Thoracic aorta (tissue), 2 donors: ENCODE measurements at places on chromosomes 6 and 20.
A peak's percentile ranks its signal among the peaks of the same experiment; 100 is the strongest.

- peaks cover 5% of the 10 kb centered on the region for H3K36me3 ChIP-seq
- peaks cover 15% of the 10 kb centered on the region for H3K4me1 ChIP-seq
- H3K4me3 ChIP-seq = no peak overlapping the region
- H3K27me3 ChIP-seq = no peaks in the 10 kb centered on the region
- H3K27ac ChIP-seq = no peak overlapping the region
These were observed 98.5 kb downstream of the TULP4 start for GRCh38 chr6:158410784-158411183.

- H3K4me1 ChIP-seq = no peaks in the 10 kb centered on the region
- no peak overlapping the region for H3K4me3 ChIP-seq
- H3K27ac ChIP-seq = no peak overlapping the region
- no peaks in the 10 kb centered on the region for H3K36me3 ChIP-seq
- DNase-seq = no peak
These were observed 35.9 kb downstream of the ID4 start for GRCh38 chr6:19873031-19873430.

DNA sequence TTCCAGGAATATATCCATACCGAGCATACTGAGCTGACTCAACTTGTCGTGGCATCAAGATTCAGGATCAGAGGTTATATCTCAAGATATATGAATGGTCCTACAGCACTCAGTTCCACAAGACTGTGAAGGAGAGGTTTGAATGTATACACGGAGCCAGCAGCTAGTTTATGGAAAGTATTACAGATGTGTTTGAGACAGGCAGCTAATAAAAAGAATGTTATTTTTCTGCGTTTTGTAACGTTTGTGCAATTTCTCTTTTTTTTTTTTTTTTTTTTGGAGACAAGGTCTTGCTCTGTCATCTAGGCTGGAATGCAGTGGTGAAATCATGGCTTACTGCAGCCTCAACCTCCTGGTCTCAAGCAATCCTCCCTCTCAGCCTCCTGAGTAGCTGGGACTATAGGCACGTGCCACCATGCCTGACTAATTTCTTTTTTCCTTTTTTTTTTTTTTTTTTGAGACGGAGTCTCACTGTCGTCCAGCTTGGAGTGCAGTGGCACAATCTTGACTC, 3.4 kb upstream of the FAM110A start:
- DNase-seq = no peak
- H3K4me1 ChIP-seq = peaks cover 4% of the 10 kb centered on the region
- H3K27ac ChIP-seq = no peak overlapping the region

DNA sequence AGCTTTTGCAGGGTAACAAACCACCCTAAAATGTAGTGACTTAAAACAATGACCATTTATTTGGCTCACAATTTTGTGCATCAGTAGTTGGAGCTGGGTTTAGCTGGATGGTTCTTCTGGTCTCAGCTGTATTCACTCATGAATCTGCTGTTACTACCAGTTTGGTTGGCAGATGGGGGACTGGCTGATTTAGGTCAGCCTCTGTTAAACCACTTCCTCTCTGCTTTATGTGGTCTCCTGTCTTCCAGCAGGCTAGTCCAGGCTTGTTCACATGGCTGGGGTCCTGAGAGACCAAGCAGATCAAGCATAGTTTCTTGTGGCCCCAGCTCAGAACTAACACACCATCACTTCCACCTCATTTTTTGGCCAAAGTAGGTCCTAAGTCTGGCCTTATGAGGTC, 67.2 kb upstream of the LAMP5 start:
- no peaks in the 10 kb centered on the region for H3K27me3 ChIP-seq
- H3K36me3 ChIP-seq = no peaks in the 10 kb centered on the region
- H3K27ac ChIP-seq = no peak overlapping the region
- DNase-seq = no peak
- H3K4me1 ChIP-seq = no peaks in the 10 kb centered on the region

DNA sequence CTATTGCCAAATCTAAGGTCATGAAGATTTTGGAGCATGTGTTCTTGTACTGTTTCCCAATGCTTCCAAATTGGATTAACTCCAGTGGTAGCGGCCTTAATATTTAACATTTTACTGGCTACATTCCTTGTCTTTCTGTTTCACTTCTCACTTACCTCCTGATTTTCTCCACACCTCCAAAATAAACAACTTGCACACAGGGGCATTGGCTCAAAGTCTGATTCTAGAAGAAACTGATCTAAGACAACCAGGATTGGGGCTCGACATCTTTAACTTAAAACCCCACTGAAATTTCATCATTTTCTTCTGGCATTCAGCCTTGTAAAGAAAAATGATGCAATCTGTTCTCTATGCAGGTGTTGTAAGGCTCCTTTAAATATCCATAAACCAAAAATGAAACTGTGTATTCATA, 557.9 kb upstream of the ID4 start:
- H3K36me3 ChIP-seq = no peaks in the 10 kb centered on the region
- no peaks in the 10 kb centered on the region for H3K27me3 ChIP-seq
- H3K4me3 ChIP-seq = peak overlapping the region; percentile 56
- H3K4me1 ChIP-seq = peaks cover 15% of the 10 kb centered on the region
- DNase-seq = no peak
